ENCODE measurements at places on chromosomes 1 and 21.

- DNase-seq, result no peak
These were observed 39.2 kb upstream of the COL18A1 start for GRCh38 chr21:45365608-45366241.

DNA sequence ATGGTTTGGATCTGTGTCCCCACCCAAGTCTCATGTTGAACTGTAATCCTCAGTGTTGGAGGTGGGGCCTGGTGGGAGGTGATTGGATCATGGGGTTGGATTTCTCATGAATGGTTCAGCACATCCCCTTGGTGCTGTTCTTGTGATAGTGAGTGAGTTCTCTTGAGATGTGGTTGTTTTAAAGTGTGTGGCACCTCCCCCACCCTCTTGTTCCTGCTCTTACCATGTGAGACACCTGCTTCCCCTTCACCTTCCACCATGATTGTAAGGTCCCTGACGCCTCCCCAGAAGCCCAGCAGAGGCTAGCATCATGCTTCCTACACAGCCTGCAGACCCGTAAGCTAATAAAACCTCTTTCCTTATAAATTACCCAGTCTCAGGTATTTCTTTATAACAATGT lies 55.8 kb downstream of the SUSD4 start:
- peak; percentile 28 for DNase-seq

GRCh38 chr1:62382658-62382955 lies 54.2 kb upstream of the USP1 start:
- no peak for DNase-seq

GRCh38 chr21:38813547-38813946 lies 7.8 kb downstream of the ETS2 start:
- no peak for DNase-seq

GRCh38 chr1:200483491-200484143 lies 73.8 kb upstream of the ZNF281 start:
- DNase-seq, result no peak

DNA sequence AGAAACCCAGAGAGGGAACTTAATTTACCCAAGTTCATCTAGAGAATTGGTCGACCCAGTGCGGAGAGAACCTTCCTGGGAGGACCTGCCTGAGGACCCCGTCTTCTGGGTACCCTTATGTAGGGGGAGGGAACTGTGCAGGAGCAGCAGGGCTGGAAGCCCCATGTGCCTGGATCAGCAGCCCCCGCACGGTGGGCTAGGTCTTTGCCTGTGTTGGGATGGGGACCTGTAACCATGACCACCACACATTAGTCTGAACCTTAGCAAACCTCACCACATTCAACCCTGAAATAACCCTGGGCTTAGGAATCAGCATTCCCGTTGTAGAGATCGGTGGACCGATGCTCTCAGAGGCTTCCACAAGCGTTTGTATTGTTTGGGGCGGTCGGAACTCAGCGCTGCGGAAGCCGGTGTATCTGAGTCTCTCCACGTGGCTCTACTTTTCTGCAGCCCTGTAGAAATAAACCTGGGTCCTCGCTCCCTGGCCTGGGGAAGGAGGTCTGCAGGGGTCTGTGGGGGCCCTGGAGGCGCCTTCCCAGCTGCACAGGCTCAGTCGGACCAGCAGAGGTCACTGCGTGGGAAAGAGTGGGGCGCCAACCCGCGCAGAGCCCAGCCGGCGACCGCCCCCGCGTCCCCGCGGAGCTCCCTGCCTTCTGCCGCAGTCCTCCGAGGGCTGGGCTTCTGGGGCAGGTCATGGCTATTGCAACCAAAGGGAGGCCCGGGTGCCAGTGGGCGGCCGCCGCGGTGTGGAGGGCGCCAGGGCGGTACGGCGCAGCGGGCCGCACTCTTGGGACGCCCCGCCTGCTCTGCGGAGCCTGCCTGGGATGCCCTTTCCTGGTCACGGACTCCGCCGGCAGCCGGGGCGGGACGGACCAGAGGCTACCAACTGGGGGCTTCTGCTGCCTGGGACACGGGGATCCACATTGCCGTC lies 36.2 kb upstream of the KCNA10 start:
- DNase-seq, result no peak

GRCh38 chr1:95012389-95012788 lies 60.4 kb downstream of the ALG14 start:
- no peak for DNase-seq

GRCh38 chr1:160167056-160167455 lies 15.7 kb downstream of the ATP1A4 start:
- DNase-seq, result no peak

- DNase-seq, result no peak
These were observed 20.3 kb downstream of the MECR start for GRCh38 chr1:29210278-29211085.

DNA sequence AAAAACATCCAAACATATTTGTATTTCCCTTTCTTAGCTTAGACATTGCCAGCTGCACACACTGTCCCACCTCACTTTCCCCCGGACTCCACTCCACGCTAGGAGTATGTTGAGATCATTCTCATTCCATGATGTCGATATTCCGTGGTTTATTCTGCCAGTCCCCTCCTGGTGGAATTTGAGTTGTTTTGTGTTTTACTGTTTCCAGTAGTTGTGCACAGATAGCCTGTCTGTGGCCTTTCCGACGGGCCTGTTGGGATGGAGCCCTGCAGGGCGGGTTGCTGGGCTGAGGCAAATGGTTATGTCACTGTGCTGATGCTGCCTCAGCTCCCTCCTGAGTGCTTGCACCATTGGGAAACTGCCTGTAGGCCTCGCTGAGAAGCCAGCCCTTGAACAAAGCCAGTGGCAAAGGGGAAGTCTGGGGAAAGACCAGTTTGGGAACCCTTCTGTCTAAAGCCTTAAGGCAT lies 12.8 kb downstream of the TRAPPC10 start:
- DNase-seq, result no peak

DNA sequence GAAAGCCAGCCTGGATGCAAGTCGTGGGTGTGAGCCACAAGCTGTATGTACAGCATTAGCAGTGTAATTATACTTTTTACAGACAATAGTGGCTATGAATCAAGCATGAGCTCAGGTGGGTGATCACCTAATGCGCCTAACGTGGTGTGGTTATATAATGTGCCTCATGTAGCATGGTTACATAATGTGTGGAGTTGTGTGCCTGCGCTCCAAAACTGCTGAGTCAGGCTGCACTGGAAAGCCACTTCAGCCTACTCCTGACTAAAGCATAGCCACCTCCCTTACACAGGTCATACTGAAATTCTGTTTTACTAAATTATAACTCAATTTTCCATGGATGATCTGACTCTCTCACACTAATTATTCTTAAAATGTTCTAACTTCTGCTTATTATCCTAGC lies 69.8 kb downstream of the KCNT2 start:
- DNase-seq, result no peak

GRCh38 chr1:11563560-11564069 lies 84.7 kb downstream of the DISP3 start:
- DNase-seq, result peak; percentile 56

DNA sequence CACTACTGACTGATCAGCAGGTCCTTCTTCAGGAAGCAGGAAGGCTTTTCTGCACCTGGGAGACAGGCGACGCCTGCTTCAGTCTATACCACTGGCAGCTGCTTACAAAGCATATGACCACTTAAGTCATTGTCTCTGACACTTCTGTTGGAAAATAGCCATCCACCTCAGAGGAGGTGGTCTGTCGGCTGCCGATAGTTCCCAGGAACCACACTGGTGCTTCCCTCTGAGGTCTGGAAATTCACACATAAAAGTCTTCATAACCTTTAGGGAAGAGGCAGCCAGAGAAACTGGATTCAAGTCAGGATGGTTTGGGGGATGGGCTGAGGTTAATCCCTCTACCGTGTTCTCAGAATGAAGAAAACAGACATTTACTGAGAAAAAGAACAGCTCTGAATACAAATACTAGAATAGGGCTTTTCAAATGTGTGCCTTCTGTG lies 15.6 kb upstream of the SRP9 start:
- no peak for DNase-seq

GRCh38 chr1:26879793-26880192 lies 10.3 kb downstream of the GPN2 start:
- no peak for DNase-seq

DNA sequence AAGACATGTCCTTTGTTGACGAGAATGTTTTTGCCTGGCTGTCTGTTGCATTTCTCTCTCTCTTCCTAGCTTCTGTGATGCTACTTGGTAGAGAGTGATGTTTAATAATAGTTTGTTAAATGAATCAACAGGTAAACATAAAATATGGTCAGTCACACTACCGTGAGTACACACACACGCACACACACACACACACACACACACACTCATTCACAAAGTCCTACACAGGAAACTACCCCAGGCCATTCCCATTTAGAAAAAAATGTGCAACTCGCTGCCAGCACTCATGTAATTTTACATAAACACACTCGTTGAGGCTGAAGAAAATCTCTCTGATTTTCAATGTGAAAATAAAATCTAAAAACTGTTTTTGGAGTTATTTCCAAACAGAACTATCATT lies 38.7 kb downstream of the RUNX1 start:
- DNase-seq, result no peak

DNA sequence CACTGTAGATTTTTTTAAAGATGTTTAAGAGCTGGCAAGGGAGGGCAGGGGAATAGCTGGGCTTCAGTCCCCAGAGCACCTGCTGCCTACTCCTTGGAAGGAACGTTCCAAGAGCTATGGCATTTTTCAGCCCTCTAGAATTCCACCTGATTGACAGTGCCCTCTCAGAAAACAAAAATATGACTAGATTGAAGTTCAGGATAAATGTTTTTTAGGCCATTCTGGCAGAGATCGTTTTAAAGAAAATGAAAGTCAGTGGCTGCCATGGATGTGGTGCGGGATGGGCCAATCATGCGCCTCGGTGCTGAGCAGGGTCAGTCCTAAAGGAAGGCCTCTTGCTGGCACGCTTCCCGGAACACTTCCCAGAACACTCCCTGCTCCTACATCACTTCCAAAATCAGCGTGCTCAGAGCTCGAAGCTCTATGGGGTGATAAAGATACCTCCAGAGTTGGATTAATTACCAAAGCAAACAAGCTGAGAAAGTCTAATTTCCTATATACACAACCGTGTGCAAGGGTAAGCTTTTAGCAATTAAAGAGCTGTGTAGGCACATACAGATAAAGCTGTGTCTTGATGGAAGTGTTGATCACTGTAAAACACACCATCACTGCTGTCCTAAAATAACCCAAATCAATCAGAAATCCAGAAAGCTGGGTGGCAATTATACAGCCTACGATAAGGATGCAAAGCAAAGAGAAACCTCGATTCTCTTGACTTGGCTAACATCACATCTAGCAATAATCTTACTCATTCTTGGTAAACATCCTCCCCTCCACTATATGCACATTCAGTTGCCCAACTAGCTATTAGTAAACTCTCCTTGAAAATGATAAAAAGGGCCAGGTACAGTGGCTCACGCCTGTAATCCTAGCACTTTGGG lies 34.6 kb downstream of the TGFBR3 start:
- peak; percentile 63 for DNase-seq

GRCh38 chr1:119324198-119324597 lies 44.4 kb upstream of the HAO2 start:
- no peak for DNase-seq

DNA sequence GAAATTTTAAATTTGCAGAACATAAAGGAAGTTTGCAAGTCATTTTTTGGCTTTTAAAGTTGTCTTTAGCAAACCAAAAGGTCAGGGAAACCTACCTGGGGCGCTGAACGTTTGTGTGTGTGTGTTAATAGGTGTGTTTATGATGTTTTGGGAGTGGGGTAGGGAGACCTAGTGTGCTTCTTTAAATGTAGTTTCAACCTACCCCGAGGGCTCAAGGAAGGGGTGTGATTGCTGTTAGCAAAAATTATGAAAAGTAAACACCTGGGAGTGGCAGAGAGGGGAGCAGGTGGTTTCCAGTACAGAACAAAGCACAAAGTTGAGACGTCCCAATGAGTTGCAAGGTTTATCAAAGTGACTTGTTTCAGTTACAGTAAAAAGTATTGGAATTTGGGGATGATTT lies 58.7 kb upstream of the WDR26 start:
- DNase-seq, result no peak

GRCh38 chr1:239976130-239976968 lies 115.3 kb upstream of the FMN2 start:
- no peak for DNase-seq

- DNase-seq, result no peak
These were observed 9.2 kb upstream of the RNPC3 start for GRCh38 chr1:103516283-103516682.

DNA sequence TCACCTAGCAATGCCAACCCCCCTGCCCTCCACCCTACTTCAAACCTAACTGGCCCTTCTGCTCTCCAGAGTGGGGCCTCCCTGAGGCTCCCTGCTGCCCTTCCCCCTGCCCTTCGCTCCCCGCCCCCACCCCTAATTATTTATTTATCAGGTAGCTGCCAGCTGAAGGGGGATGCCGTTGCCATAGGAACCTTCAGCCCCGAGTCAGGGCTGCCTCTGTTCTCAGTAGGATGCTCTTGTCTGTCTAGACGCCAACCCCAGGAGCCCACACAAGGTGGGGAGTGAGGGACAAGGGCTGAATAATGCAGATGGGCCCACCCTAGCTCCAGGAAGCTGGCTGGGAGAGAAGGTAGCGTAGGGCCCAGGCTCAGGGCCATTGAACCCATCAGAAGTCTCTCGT lies 41.1 kb downstream of the NKAIN1 start:
- DNase-seq, result no peak

- DNase-seq, result no peak
These were observed 64.3 kb downstream of the OPTC start for GRCh38 chr1:203558064-203558760.

DNA sequence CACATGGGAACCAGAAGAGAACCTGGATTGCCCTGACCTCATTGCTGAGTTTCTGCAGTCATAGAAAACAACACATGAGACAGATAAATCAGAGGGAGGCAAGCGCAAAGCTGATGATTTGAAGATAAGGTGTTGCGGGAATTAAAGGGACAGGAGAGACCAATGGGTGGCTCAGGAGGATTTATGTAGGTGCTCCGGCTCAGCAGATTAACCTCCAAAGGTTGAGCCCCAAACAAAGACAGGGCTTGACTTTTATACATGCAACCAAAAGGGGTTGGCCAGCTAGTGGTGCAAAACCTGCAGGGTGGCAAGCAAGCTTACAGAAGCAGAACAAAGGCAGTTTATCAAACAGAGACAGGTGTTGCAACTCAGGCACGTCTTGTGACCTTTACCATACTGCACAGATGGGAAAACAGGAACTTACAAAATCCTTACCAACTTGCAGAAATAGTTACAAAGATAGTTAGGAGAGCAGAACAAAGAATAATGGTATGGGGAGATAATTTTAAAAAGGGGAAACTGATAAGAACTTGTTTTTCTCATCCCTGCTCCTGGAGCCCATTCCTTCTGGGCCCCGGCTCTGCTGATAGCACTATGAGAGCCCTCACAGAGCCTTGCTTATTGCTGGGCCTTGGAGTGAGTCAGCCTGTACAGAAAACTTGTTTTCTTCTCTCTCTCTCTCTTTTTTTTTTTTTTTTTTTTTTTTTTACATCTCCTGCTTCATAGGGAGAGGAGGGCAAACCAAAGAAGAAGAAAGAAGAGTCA lies 93.6 kb downstream of the SNRPE start:
- no peak for DNase-seq

GRCh38 chr1:3397311-3397710 lies 57.2 kb upstream of the ARHGEF16 start:
- DNase-seq, result no peak

GRCh38 chr1:53737648-53738204 lies 1.2 kb downstream of the GLIS1 start:
- DNase-seq, result no peak
